ENCODE measurements at places on chromosomes 4 and X.

DNA sequence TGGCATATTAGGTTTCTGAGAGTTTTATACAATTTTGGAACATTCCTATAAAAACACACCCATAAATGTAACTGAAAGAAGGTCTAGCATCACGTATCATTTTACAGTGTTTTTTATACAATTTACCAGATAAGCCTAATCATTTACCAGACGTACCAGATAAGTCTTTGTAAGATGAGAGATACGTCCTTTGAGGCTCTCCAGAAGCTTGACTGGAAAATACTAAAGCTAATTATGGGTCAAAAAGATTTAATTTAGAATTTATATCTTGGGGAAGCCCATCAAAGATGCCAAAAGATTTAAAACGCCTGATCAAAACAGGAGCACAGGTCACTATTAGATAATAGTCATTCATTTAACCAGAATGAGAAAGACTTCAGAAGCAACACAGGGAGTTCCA lies 55.0 kb downstream of the RGS12 start:
- DNase-seq = no peak

DNA sequence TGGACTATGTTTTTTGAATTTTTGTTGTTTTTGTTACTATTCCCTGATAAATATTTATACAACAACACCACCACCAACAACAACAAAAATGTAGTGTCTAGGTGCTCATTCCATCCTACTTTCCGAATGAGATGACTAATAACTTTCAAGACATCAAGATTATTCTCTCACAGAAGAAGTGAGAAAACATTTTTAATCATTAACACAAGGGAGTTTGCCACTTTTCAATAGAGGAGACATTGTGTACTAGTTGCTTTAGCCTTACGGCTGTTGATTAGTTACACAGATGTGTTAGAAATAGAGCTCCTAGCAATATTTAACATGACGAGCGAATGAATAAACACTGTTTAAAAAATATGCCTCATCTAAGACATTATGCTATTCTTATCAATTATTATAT lies 898.8 kb downstream of the C4orf33 start:
- DNase-seq = no peak

DNA sequence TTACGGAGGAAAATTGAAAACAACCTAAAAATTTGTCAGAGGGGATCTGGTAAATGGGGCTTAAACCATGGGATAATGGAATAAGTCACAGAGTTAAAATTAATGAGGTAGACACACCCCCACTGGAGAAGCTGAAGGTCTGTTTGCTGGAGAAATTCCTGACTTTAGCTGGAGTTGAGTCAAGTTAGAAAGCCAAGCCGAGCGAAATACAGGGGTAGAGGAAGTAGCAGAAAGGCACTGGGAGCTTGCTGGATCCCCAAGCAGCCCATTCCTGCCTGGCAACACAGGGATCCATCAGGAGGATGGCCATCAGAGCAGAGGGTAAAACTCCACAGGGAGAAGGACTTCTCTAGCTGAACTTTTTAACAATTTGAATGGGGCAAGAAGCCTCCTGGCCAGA lies 163.8 kb downstream of the ATRX start:
- DNase-seq = no peak

DNA sequence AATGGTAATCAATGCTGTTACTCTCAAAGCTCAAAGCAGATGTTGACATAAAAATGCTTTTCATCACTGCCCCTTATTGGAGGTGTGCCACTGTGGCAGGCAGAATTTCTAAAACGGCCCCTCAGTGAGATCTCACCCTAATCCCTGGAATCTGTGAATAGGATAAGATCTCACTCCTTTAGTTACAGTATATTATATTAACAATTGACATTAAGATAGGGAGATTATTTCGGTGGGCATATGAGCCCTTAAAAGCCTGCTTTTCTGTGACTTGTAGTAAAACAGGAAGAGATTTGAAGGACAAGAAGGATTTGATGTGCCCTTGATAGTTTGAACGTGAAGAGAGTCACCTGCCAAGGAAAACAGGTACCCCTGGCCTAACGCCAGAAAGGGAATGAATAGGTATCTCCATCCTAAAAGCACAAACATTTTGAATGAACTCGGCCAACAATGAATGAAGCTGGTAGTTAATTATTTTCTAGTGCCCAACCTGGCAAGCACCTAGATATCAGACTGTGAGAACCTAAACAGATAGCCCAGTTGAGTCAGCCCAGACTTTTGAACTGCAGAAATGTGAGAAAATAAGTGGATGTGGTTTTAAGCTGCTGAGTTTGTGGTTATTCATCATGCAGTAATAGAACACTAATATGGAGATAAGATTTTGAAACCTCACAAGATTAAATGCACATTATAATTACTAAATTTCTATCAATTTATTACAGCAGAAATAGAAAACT lies 881.6 kb downstream of the PCDH18 start:
- DNase-seq = no peak

DNA sequence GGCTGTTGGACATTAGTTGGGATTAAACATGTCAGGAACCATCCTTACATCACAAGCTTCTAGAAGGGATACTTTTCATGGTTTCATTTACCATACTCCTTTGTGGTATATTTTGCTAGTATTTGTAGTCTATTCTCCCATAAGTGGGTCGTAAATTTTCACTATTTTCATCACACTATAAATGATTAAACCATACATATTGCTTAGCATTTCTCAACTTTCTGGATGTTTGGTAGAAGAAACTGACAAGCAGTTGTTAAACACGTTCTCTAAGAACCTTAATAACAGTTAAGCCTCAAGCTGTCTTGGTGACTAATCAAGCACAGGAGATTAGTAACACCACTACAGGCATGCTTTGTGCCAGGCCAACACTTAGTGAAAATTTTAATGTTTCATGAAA lies 375.5 kb downstream of the NAF1 start:
- no peak for DNase-seq

GRCh38 chr4:174037631-174038030 lies 245.8 kb downstream of the FBXO8 start:
- no peak for DNase-seq

GRCh38 chr4:105558277-105558676 lies 5.9 kb downstream of the ARHGEF38 start:
- no peak for DNase-seq

DNA sequence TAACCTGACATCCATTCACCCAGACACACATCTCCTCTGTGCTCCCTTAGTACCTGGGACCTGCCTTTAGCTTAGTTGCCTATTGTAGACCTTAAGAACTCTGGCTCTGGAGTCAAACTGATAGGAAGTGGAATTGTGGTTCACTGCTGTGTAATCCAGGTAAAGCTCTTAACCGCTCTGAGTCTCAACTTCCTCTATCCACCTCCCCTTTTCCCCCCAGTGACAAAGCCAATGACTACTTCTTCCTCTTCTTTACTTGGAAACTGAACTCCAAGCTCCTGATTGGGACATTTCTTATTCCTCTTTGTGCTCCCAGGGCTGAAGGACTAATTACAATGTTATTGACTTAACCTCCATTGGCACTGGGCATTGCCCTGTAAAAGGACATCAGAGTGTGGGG lies 94.1 kb downstream of the DRD5 start:
- DNase-seq = no peak

DNA sequence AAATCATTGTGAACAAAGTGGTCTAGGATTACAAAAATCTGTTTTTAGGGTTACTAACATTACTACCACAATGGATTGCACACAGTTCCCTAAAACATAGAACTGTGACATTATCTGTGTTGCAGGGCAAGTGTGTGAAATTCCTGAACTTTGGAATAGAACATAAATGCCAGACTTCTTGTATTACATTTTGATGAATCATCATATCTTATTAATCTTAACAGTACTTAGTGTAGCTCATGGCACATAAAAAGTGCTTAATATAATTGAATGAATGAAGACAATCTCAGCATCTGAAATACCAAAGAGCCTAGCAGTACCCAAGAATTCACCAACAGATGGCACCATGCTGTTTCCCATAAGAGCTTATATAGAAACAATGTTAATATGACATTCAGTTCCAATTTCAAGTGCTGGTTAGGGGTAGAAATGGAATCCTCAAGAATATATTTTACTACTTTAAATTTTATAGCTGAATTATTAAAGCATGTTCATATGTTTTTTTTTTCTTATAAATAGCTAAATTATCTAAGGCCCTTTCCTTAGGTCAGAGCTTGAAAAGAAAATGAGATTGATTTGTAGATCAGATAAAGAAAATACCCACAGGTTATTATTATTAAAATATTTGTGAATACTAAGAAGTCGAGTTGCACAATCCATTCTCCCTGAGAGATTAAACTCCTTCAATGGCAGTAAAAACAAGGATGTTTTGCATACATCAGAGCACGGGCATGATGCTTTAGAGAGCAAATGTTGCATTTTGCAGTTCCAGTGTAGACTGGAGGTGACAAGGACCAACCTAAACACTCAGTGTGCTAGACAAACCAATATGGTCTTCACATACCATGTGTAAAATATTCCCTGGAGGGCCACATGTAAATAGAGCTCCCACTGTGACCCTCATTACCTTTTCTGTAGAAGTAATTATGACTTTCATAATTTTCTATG lies 25.7 kb upstream of the SHISA3 start:
- DNase-seq = no peak

DNA sequence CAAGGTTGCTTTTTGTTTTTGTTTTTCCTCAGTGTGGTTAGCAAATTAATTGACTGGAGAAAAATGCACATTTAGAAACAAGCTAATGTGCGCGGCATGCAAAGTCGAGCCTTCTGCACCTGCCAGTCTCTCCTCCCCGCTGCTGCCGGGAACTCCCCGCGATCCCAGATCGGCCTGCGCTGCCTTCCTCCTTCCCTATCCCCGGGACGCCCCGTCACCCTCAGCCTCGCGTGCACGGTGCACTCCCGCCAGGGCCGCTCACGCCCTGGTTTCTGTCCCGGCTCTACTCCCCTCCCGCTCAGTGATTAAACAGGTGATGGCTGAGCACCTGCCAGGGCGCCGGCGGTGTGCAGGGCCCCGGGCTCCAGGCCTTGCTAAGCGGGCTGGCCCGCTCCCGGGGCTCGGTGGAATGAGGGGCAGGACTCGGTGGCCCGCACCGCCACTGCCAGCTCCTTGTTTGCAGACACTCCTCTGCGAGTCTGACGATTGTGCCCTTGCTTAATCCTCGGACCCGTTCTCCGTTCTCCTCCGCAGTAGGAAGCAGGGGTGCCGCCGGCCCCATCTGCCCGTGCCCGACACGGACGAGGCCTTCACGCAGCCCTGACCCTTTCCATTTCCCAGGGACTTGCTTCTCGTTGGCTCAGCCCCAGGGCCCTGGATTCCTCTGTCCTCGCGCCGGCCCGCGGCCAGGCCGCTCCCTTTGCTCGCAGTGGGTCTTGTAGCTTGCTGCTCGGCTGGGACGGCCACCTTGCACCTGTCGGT lies 143.4 kb downstream of the TRIML1 start:
- DNase-seq = no peak

GRCh38 chr4:128287141-128287870 lies at the start of gene PGRMC2:
PGRMC2 (minus strand) TSS chr4:128287813; CDS start chr4:128287790, 23 bp downstream.
- DNase-seq = no peak

- DNase-seq = no peak
Measured at GRCh38 chr4:155666344-155667221, at the start of gene GUCY1A1. GUCY1A1 (plus strand) TSS chr4:155666848; CDS start chr4:155696868, 30,020 bp downstream.

GRCh38 chr4:137644201-137644600 lies 111.9 kb upstream of the PCDH18 start:
- DNase-seq = no peak

- no peak for DNase-seq
Measured at GRCh38 chrX:68929332-68930150, 100.7 kb downstream of the EFNB1 start.

DNA sequence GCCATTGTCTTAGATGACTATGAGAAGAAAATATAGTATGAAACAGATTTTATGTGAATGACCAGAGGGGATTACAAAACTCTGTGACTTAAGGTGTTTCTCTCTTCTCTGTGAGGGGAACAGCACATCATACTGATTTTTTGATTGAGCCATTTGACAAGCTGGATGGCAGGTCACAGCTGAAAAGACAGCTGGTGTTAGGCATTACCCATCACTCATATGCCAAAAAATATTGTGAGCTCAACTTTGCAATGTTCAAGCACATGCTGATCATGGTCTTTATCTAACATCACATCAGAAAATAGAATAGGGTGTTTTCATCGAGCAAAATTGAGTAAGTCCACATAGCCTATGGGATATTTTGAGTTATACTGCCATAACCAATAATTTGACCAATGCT lies 86.7 kb upstream of the TECRL start:
- no peak for DNase-seq

GRCh38 chr4:157004279-157005161 lies 32.9 kb upstream of the PDGFC start:
- no peak for DNase-seq

DNA sequence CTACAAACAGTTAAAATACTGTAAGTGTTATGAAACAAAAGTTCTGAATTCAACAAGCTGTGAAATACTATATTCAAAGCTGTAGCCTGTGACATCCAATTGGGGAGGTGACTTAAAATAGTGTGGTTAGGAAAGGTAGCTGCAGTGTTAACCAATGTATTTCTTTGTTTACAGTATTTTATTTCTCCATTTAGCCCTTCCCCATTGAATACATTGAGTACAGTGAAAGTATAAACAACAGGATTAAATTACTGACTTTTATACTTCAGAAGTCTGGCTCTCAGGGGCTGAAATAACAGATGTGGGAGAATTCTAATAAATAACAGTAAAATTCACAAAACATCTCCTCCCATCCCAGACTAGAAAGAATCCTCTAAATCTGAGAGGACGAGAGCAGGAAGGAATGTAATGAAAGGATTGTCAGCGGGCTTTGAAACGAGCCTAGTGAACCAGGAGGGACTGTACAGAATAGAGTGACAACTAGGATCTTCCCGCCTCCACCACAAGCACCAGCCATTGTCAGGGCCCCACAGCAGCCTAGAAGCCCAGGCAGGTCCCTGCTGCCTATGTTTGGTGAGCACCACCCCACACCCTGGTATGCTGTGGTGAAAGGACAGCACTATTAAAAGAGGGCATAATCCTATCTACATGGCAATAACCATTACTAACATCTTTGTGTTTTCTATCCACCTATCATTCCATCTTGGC lies 73.7 kb downstream of the SPCS3 start:
- no peak for DNase-seq

- DNase-seq = no peak
Measured at GRCh38 chr4:150591904-150592303, 10.0 kb downstream of the MAB21L2 start.

DNA sequence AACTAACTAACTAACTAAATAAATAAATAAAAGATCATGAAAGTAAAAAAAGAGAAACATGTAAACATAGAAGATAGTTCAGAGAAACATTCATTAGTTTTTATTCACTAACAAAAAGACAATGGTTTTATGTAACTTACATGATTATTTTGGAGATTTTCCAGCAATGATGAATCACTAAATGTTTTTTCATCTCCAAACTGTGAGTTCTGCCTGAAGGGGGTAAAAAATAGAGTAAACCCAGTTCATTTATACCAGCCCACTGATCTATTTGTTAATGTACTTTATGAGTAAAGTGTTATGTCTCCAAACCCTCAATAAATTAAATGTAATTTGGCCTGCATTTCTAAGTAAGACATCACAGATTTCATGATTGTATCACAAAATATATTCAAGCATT lies 101.1 kb downstream of the ATP8A1 start:
- DNase-seq = no peak

DNA sequence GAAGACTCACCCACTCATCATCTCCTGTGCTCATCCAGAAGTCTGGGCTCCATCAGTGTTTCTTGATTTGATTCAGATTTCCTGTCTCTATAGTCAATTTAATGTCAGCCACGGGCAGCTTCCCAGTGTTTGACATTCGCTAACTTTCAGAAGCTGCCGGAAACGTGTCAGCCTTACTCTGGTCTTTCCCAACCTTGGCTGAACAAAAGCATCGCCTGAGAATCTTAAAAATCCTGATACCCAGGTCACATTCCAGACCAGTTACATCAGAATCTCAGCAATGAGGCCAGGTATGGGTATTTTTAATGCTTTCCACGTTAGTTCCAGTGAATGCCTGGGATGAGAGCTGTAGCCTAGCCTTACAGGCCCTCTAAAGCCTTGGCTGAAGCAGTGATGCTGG lies 233.8 kb downstream of the FRMPD4 start:
- DNase-seq = no peak

Measured in DMS79 treated with DMSO at 0.1 percent for 48 hours (cell line).